ENCODE measurements at places on chromosomes 13 and 19. TPM values are rescaled to one million over a fixed set of nuclear protein-coding genes. Genes with fewer than 3 reads are reported as not detected.

DNA sequence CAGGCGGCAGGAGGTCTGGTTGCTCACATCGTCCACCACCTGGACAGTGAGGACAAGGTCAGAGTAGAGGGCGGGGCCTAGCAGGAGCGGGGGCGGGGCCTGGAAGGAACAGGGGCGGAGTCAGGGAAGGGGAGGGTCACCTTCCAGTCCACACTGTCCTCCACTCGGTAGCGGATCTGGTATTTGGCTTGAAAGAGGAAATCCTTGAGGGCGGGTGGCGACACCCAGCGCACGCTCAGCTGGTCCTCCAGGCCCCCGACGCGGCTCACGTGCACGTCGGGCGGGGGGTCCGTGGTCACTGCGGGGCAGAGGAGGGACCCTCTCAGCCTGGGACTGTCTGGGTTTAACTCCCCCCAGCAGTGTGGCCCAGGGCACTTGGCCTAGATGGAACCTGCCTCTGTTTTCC is 8.2 kb downstream of the REX1BD start:
- H3K36me3 ChIP-seq = no peaks in the 10 kb centered on the region
- H3K4me1 ChIP-seq = peaks cover 6% of the 10 kb centered on the region
- H3K27me3 ChIP-seq = no peaks in the 10 kb centered on the region
- H3K27ac ChIP-seq = no peak overlapping the region
- no peak overlapping the region for H3K4me3 ChIP-seq
- DNase-seq = peak; percentile 74

- no peak for DNase-seq
- no peak overlapping the region for H3K27ac ChIP-seq
- H3K4me3 ChIP-seq = no peak overlapping the region
- no peaks in the 10 kb centered on the region for H3K4me1 ChIP-seq
- H3K36me3 ChIP-seq = peaks cover 52% of the 10 kb centered on the region
These were observed 12.7 kb upstream of the NUMBL start for GRCh38 chr19:40703029-40703755.

The EBI3 gene
- 2.5 TPM for total RNA-seq

The CACTIN gene
- total RNA-seq = 13.2 TPM

DNA sequence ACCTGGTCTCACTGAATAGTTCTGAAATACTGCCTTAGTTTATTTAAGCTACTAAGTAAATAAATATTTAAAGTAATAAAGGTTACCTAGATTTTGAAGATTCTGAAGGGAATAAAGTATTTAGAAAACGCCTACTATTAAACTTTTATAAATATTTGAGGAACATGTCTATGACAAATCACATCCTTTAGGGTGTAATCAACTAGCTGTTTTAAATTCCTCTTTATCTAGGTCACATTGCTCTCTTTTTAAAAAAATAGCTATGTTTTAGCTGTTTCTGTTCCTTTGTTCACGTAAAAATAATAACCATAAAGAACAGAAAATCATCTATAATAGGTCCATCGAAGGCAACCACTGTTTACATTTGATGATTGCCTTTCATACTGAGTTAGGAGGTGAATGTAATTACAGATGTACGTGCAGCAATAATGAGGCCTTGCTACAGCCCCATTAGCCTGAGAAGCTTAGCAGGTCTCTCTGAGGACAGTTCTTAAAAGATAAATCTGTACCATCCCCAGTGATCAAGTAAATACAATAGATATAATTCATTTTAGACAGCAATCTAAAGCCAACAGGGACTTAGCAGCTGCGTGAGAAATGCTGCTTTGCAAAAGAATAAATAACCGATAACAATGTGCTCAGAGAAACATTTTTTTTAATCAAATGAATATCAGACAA is 449.5 kb downstream of the LIG4 start:
- no peak overlapping the region for H3K4me3 ChIP-seq
- no peaks in the 10 kb centered on the region for H3K36me3 ChIP-seq
- H3K27ac ChIP-seq = no peak overlapping the region
- no peaks in the 10 kb centered on the region for H3K27me3 ChIP-seq
- DNase-seq = no peak
- H3K4me1 ChIP-seq = no peaks in the 10 kb centered on the region

DNA sequence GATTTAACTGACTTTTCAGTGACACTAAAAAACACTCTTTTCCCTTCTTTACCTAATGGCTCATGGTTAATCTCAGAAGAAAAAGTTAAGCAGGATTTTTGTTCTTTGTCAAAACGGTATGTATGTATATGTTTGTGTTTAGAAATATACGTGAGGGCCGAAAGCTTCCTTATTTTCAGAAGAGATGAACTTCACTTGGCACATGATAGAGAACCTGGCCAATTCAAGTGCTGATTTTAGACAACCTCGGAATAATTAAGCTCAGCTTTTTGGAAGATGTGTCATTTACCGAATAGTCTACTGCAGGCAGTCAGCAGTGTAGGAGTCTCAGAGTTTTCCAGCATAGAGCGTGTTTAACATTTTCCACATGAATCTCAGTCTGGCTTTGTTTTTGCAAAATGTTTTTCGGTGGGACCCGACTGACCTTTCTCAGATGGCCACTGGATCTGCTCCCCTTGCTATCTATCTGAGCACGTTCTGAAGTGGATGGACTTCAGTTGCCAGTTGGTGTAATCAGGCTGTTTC is 4.6 kb downstream of the RNASEH2B start:
- H3K4me1 ChIP-seq = peaks cover 24% of the 10 kb centered on the region
- H3K4me3 ChIP-seq = no peak overlapping the region
- no peak for DNase-seq
- H3K27ac ChIP-seq = no peak overlapping the region
- H3K27me3 ChIP-seq = no peaks in the 10 kb centered on the region
- H3K36me3 ChIP-seq = no peaks in the 10 kb centered on the region

The CLDN10 gene
- total RNA-seq = 4.0 TPM

The CD320 gene
- total RNA-seq = 6.7 TPM

GRCh38 chr19:16605553-16605994 is 22.4 kb downstream of the MED26 start:
- H3K4me3 ChIP-seq = no peak overlapping the region
- no peak for DNase-seq

GRCh38 chr19:3981736-3982681 is 3.3 kb downstream of the EEF2 start:
- H3K4me1 ChIP-seq = no peaks in the 10 kb centered on the region
- no peak overlapping the region for H3K27ac ChIP-seq
- no peak overlapping the region for H3K4me3 ChIP-seq

GRCh38 chr19:29086646-29087045 is 126.3 kb downstream of the UQCRFS1 start:
- DNase-seq = no peak
- H3K4me1 ChIP-seq = no peaks in the 10 kb centered on the region
- no peak overlapping the region for H3K27ac ChIP-seq
- H3K36me3 ChIP-seq = no peaks in the 10 kb centered on the region

- no peak for DNase-seq
- H3K4me3 ChIP-seq = no peak overlapping the region
- no peaks in the 10 kb centered on the region for H3K27me3 ChIP-seq
- no peaks in the 10 kb centered on the region for H3K36me3 ChIP-seq
- no peak overlapping the region for H3K27ac ChIP-seq
These were observed 16.4 kb upstream of the ZNF492 start for GRCh38 chr19:22617614-22618320.

DNA sequence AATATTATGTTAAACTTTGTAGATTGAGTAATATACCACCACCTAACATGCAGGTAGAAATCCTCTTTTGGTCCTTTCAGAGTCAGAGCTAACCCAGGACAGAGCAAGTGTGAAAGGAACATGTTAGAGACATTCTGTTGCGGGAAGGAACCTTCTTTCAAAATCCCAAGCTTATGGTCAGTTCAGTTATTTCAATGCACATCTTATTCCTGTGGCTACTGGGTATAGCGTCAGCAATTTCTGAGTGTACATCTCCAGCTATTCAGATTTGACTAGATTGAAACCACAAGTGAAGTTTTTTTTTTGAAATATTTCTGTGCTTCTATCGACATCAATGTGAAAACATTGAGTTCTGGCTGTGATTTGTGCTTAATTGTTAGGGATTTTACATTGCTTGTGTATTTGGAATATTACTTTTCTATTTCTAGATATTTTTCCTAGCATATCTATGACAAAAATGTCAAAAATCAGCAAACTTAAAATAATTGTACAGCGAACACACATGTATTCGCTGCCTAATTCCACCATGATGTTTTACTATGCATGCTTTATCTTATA is 165.3 kb downstream of the LMO7 start:
- H3K27ac ChIP-seq = no peak overlapping the region
- H3K27me3 ChIP-seq = no peaks in the 10 kb centered on the region
- H3K36me3 ChIP-seq = peaks cover 1% of the 10 kb centered on the region
- no peak overlapping the region for H3K4me3 ChIP-seq
- no peaks in the 10 kb centered on the region for H3K4me1 ChIP-seq

The IL17D gene
- 0.08 TPM for total RNA-seq

- peaks cover 30% of the 10 kb centered on the region for H3K4me1 ChIP-seq
- H3K27me3 ChIP-seq = no peaks in the 10 kb centered on the region
- peak; percentile 48 for DNase-seq
These were observed at the start of gene GPI for GRCh38 chr19:34364830-34365462. TSS of gene GPI (plus strand) at chr19:34365196. CDS start at chr19:34365267, 71 bp downstream.

DNA sequence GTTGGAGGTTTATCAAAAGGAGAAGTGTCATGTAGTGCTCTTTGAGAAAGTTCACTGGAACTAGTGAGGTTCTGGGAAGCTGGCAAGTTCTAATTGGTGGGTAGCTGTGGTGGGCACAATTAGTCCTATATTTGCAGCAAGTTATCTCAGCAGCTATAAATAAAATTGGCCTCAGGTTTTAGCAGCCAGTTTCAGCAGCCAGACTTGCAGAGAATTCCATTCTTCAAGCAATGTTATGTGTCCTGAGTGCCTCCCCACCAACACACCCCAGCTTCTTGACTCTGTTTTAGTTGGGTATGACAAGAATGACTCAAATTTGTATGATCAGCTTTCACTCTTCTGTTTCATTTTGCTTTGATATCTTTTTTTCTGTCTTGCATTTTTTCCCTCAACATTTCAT is 4.7 kb downstream of the IFT88 start:
- no peak overlapping the region for H3K27ac ChIP-seq
- DNase-seq = no peak
- peaks cover 5% of the 10 kb centered on the region for H3K36me3 ChIP-seq
- no peaks in the 10 kb centered on the region for H3K27me3 ChIP-seq
- no peak overlapping the region for H3K4me3 ChIP-seq

DNA sequence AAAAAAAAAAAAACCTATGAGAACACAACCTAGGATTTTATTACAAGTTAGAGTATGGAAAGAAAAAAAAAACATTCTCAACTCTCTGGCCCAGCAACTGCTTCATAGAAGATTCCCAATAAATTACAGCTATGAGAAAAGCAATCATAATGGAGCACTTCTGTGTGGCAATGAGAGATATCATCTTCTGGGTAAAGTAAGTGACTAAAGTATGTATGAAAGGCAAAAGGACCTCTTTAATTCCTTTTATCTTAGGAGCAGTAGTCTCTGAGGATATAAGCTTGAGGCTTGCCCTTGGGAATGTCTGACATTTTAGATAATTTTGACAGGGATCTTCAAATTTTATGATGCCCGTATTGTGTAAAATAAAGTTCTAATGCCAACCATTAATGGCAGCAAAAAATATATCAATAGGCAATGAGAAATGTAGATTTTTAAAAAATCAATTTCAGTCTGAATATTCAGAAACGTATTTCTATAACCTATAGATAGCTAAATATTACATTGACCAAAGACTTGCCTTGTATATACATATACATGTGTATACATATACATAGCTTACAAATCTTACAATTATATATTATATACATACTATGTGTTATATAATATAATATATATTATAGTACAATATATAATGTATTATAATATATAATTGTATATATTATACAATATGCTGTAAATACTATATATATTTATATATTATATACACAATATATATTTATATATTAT is 823.9 kb upstream of the SLITRK1 start:
- H3K4me1 ChIP-seq = no peaks in the 10 kb centered on the region
- H3K4me3 ChIP-seq = no peak overlapping the region
- H3K27me3 ChIP-seq = no peaks in the 10 kb centered on the region
- H3K36me3 ChIP-seq = no peaks in the 10 kb centered on the region
- no peak for DNase-seq

The PSG1 gene
- not detected for total RNA-seq

GRCh38 chr13:65268009-65268408 is 1962.1 kb downstream of the PCDH9 start:
- H3K27ac ChIP-seq = no peak overlapping the region
- H3K4me1 ChIP-seq = no peaks in the 10 kb centered on the region

- no peaks in the 10 kb centered on the region for H3K27me3 ChIP-seq
- H3K4me1 ChIP-seq = no peaks in the 10 kb centered on the region
- DNase-seq = no peak
- H3K4me3 ChIP-seq = no peak overlapping the region
These were observed 35.4 kb downstream of the WDFY2 start for GRCh38 chr13:51619614-51620013.

DNA sequence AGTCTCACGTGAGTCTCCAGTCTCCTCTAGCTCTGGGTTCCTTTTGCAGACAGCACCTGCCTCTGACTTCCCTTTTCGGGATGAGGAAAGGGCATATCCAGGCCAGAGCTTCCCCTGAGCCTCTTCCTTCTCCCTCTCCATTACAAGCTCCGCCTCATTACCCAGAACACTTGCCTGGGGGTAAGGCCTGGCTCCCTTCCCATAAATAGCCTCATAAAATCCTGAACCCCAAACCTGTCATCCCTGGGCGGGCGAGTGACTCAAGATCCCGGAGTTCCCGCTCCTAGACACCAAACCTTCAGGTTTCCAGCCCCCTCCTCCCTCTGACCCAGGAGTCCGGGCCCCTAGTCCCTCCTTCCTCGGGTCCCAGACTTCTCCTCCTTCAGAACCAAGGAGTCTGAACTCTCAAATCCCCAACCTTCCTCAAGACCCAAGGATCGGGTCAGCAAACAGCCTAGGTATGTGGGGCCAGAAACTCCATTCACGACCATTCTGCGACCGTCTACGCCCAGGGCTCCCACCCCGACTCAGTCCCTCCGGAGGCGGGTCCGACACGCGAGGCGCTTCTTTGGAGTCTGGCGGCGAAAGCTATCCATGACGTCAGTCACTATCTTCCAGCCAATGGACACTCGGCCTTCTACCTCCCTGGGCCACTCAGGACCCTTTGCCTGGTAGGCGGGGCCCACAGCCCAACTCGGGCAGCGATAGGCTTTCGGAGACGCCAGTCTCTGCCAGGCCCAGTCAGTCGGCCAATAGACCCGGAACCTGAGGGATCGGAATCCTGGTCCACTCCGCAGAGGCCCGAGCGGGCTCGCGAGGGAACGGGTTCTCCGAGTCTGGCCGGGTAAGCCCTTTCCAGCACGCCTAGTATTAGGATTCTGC is 6.5 kb upstream of the CNFN start:
- no peaks in the 10 kb centered on the region for H3K27me3 ChIP-seq
- peak overlapping the region; percentile 67 for H3K27ac ChIP-seq
- peaks cover 12% of the 10 kb centered on the region for H3K4me1 ChIP-seq
- H3K36me3 ChIP-seq = no peaks in the 10 kb centered on the region

- peaks cover 23% of the 10 kb centered on the region for H3K4me1 ChIP-seq
- H3K36me3 ChIP-seq = peaks cover 37% of the 10 kb centered on the region
- peak overlapping the region; percentile 39 for H3K27ac ChIP-seq
- no peak for DNase-seq
These were observed 16.0 kb downstream of the UPF1 start for GRCh38 chr19:18847549-18848463.

GRCh38 chr19:49912965-49913685 is 15.9 kb upstream of the ATF5 start:
- peak; percentile 52 for DNase-seq
- H3K36me3 ChIP-seq = peaks cover 24% of the 10 kb centered on the region
- H3K4me3 ChIP-seq = no peak overlapping the region
- no peaks in the 10 kb centered on the region for H3K27me3 ChIP-seq

The CNMD gene
- total RNA-seq = not detected

GRCh38 chr13:107819071-107819470 is 396.3 kb downstream of the LIG4 start:
- no peaks in the 10 kb centered on the region for H3K36me3 ChIP-seq
- H3K4me1 ChIP-seq = no peaks in the 10 kb centered on the region
- no peak overlapping the region for H3K27ac ChIP-seq
- no peak for DNase-seq
- no peaks in the 10 kb centered on the region for H3K27me3 ChIP-seq

The PIK3R2 gene
- total RNA-seq = 9.1 TPM

The CFD gene
- 13.2 TPM for total RNA-seq

All from liver (tissue), 10 donors.